ENCODE measurements at places on chromosomes 2 and 18. TPM values are rescaled to one million over a fixed set of nuclear protein-coding genes. Genes with fewer than 3 reads are reported as not detected.

GPBAR1 gene
- total RNA-seq: not detected

- no peak for DNase-seq
These were observed 103.3 kb upstream of the EPHA4 start for GRCh38 chr2:221675201-221675908.

- no peak for DNase-seq
These were observed 27.5 kb downstream of the SP100 start for GRCh38 chr2:230443541-230443940.

DNA sequence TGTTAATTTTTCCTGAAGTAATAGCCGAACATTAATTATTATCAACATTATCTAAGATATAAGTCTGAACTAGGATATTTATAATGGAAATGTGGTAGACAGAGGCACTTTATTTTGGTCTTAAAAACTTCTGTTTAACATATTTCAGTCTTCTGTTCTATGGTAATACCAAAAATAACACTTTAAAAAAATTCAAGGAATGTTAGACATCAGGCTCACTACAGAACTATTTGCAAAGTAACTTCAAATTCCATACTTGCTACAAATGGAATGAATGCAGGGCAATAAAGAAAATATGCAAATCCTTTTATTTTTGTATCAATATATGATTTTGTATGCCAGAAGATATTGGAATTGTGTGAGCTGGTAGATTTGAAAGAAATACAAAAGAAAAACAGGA is 345.5 kb upstream of the DSEL start:
- no peak for DNase-seq

GRCh38 chr2:78757191-78757590 is 268.3 kb upstream of the REG3G start:
- DNase-seq: no peak

TWIST2 gene
- total RNA-seq: not detected

SMYD1 gene
- not detected for total RNA-seq

CNDP2 gene
- total RNA-seq: 32.6 TPM
